Inflammatory macrophage treated with lipopolysaccharide for 1 hour (primary cell): ENCODE measurements at places on chromosomes 12 and 14.

GRCh38 chr12:27297566-27297965 lies 35.1 kb upstream of the BMAL2 start:
- no peak for DNase-seq

GRCh38 chr12:5872745-5873144 lies 72.3 kb downstream of the ANO2 start:
- no peak for DNase-seq

- DNase-seq: no peak
Observed at GRCh38 chr12:111435661-111436201, 30.0 kb downstream of the SH2B3 start.

DNA sequence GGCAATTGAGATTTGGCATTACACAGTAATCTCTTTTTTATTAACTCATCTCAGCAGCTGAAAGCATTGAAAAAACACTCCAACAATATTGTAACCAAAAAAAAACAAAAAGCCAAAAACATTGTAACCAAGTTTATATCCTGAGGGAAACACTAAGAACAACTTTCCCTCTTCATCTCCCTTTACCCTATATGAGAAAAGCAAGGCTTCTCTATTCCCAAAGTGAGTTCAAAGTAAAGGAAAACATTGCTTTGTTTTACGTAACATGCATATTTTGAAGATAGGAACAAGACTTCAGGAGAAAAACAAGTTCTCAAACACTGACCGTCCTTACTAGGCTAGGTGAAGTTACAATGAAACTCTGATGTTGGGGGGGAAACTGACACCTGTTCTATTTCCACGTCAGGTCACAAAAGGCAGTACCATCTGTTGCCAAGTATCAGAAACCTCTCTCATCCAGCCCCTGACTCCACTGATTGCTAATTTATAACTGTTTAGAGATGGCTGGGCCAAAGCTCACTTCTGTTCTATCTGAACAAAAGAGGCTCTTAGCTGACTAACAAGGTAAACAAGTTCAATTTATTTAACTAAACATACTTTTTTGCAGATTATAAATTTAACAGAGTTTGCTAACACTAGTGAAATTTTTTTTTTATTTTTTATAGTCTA lies 67.9 kb upstream of the PLXNC1 start:
- DNase-seq: no peak

DNA sequence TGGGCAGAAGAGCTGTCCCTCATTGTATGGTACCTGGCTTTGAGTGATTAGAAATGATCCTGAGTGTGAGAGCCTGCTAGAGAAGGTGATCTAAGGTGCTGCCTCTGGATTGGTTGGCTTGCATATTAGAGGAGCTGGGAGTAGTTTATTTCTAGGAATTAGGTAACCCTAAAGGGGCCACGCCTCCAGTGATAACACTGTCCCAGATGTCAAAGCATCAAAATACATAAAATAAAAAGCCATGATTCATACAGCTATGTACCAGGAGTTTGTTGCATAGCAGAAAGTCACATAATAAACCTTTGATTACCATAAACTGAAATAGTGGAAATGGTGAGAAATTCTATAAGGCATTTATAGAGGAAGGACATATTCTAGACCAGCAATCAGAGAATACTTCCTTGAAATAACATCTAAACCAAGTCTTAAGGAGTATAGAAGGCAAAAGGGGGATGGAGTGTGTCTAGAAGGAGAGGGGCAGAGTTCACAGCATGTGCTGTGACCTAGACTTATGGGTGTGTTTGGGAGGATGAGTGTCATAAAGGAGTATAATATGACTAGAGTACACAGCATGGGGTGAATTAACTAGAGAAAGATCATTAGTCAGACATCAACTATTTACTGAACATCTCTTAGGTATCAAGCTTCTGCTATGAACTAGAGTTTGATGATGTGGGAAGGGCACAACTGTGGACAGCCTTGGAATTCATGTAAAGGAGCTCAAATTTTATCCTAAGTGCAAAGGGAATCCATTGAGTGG lies 686.4 kb downstream of the GALC start:
- no peak for DNase-seq

- no peak for DNase-seq
Observed at GRCh38 chr12:1594006-1594260, 448 bp downstream of the FBXL14 start.

GRCh38 chr12:33423706-33424105 lies 15.9 kb downstream of the SYT10 start:
- no peak for DNase-seq

GRCh38 chr14:92982956-92983355 lies 60.0 kb downstream of the CHGA start:
- no peak for DNase-seq

DNA sequence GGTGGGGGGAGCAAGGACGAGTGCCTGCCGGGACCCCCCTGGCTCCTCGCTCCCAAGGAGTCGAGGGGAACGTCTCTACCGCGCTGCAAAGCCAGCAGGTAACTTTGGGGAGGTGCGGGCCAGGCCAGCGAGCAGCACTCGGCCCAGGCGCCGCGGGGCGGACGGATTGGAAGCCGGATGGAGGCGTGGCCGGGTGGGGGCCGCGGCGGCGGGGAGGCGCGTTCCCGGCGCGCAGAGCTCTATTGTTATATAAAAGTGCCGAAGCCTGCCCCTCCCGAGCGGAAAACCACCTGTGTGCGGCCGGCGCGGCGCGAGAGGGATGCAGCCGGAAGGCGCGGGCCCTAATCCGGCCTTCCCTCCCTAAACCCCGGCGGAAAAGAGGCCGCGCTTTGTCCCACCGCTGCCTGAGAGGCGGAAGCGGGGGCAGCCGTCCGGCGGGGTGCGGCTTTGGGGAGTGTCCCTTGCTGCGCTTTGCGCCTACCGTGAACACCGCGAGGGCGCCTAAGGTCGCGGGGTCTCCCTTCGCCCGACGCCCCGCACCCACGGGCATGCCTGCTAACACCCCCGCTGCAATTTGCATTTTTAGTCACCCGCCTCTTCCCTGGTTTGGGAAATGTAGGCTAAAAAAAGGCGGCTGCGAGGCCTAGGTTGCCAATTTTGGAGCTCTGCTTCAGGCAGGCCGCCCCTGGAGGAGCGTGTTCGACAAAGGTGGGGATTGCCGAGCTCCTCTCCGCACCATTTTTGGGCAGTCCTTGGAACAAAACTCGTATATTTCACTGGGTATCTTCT lies 1.7 kb upstream of the DUSP6 start:
- peak; percentile 82 for DNase-seq

- no peak for DNase-seq
Observed at GRCh38 chr14:74552623-74553022, 59.1 kb downstream of the ISCA2 start.

GRCh38 chr14:95071649-95072280 lies 85.6 kb downstream of the DICER1 start:
- DNase-seq: no peak

- DNase-seq: no peak
Observed at GRCh38 chr14:49420201-49420600, 166.0 kb downstream of the RPS29 start.

DNA sequence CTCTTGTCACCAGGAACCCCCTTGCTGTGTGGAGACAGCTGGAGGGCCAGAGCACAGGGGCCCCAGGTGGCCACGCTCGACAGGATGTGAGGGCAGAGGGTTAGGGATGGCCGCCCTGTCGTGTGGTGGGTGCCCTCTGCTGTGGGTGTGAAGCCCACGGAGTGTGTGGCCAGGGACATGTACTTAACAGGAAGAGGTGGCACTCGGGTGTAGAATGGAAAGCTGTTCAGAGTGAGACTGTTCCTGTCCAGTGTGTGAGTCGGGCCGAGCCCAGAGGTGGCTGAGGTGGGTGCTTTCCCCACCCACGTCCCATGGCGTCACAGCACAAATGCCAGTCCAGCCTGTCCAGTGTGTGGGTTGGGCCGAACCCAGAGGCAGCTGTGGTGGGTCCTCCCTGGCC lies 47.1 kb downstream of the FBRSL1 start:
- DNase-seq: peak; percentile 12

- DNase-seq: no peak
Observed at GRCh38 chr12:93468008-93468371, 676 bp downstream of the MRPL42 start.

DNA sequence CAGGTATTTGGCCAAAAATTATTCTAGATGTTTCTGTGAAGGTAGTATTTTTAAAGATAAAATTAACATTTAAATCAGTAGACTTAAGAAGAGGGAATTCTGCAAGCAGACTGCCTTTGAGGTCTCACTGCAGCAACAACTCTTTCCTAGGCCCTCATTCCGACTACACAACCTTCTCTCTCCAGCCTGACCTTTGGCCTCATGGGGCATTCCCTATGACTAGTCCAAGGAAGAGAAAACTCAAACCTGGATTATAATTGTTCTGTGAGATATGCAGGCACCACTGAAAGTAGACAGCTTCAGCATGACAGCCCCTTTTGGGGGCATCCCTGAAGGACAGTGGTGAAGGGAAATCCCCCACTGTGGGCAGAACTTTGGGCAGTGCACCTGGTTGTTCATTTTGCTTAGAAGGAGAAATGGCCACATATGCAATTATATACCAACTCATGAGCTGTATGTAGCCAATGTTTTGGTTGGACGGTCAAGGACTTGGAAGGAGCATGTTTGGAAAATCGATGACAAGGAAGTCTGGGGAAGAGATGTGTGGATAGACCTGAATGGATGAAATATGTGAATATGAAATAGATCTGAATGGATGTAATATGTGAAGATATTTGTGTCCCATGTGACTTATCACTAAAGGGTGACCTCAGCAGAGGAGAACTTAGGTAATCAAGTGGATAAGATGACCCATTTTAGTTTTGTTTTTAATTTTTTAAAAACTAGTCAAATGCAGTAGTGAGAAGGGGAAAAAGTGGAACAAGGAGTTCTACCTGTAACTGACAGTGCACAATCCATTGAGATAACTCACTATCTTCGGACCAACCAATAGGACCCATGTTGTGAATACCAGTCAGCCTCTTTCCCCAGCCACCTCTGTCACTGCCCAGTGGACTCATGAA lies 233.3 kb upstream of the FOXN3 start:
- DNase-seq: no peak
